ENCODE measurements at places on chromosomes 13 and 19.

GRCh38 chr13:77874406-77874805, 44.2 kb downstream of the EDNRB start:
- DNase-seq: no peak

- no peak for DNase-seq
Observed at GRCh38 chr13:79194727-79195126, 211.3 kb downstream of the RBM26 start.

GRCh38 chr19:35430409-35431144, 17.5 kb upstream of the FFAR2 start:
- DNase-seq: no peak

- no peak for DNase-seq
Observed at GRCh38 chr13:29514720-29515310, 80.7 kb downstream of the SLC7A1 start.

DNA sequence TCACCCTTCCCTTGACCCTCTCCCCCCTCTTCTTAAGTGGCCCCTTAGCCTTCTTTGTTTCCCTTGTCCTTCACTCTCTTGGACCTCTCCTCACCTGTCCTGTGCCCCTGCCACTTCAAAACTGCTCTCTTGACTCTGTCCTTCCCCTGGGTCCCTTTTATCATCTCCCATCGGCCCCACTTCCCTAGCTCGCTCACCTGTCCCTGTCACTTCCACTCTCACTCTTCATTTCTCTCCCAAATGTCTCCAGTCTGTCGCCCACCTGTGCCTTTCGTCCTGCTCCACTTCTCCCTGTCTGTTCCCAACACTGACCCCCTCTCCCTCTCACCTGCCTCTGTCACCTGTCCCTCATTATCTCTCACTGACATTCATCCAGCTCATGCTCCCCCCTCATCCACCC, 699 bp downstream of the IFNL1 start:
- DNase-seq: no peak

- DNase-seq: no peak
Observed at GRCh38 chr19:9144920-9145319, 4.7 kb downstream of the ZNF317 start.

GRCh38 chr13:79226938-79227337, 179.1 kb downstream of the RBM26 start:
- DNase-seq: no peak

GRCh38 chr13:73757481-73758233, 376.5 kb downstream of the KLF12 start:
- DNase-seq: no peak

Measured in stimulated activated CD4-positive, alpha-beta T cell treated with anti-CD3 and anti-CD28 coated beads, Interleukin-1b, Interleukin-23, amount 100 ng/mL, for 24 hours (primary cell).